ENCODE measurements at places on chromosomes 4 and X.
A peak's percentile ranks its signal among the peaks of the same experiment; 100 is the strongest.

- DNase-seq: no peak
Measured at GRCh38 chrX:3526071-3526470, 179.6 kb upstream of the MXRA5 start.

DNA sequence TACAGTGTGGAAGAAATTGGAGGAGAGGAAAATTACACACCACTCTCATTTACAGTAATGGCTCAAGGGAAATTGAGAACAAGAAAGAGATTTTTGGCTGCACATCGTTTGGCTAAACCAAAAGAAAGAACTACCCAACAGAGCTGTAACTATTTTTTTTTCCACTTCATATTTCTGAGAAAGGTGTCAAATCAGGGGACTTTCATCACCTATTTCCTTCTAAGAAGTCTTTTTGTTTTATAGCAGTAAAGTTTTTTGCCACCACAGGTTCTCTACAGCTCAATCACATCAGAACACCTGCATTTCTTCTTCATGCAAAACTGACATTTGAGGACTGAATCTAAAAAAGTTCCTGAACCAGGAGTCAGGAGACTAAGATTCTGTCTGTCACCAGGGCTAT is 57.5 kb upstream of the TNIP3 start:
- DNase-seq: no peak

- no peak for DNase-seq
Measured at GRCh38 chrX:106404512-106404911, 207.3 kb upstream of the RADX start.

- no peak for DNase-seq
Measured at GRCh38 chr4:1943928-1944327, 64.8 kb downstream of the NELFA start.

GRCh38 chr4:80311130-80311529 is 24.4 kb upstream of the CFAP299 start:
- DNase-seq: peak; percentile 49

- DNase-seq: no peak
Measured at GRCh38 chr4:132101526-132101925, 1047.6 kb upstream of the PCDH10 start.

DNA sequence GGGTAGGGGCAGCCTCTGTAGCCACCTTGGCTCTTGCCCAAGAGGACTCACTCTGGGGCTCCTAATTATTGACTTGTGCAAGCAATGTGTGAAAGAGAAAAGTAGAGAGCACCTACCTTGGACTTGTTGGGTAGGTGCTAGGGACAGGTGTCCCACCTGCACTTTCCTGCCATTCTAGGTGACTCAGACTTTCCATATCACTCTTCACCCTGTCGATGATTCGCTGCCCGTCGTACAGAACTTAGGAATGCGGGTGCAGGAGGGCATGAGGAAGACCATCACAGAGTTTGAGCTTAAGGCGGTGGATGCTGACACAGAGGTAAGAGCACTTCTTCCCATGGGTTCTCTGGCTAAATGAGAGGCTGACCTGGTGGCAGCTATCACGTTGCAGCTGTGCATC is 87.3 kb upstream of the ANXA3 start:
- no peak for DNase-seq

GRCh38 chr4:56200275-56200674 is 187.0 kb downstream of the AASDH start:
- DNase-seq: no peak

- no peak for DNase-seq
Measured at GRCh38 chr4:7160951-7161440, 31.3 kb upstream of the SORCS2 start.

- no peak for DNase-seq
Measured at GRCh38 chrX:104288269-104288668, 33.5 kb upstream of the ESX1 start.

DNA sequence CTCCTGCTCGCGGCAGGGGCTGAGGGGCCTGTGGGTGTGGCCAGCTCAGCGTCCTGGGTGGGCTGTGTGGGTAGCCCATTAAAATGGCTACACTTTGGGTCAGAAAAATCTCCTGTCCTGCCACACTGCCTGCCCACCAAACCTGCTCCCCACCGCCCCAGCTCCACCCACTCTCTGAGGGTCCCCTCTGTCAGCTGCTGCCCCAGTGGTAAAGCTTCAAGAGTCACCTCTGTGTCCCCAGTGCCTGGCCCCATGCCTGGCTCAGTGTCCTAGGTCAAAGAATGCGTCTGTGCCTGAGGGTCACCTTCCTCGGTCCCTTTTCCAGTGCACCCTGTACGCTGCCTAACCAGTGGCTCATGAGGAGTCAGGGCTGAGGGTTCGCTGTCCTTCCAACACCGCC is 24.9 kb upstream of the TADA2B start:
- no peak for DNase-seq

GRCh38 chrX:16524316-16524715 is 125.6 kb upstream of the S100G start:
- DNase-seq: no peak

DNA sequence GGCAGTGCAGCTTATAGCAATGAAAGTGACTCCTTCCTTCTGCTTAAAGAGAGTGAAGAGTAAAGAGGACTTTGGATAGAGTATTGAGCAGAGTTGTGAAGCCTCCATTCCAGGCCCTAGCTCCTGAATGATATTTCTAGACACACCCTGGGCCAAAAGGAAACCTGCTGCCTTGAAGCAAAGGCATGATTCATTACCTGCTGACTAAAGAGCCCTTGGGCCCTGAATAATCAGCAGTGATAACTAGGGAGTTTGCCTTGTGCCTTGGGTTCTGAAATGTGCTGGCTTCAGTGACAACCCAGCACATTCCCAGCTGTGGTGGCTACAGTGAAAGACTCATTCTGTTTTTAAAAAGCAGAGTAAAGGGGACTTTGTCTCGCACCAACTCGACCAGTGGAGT is 49.2 kb downstream of the STPG2 start:
- DNase-seq: no peak

DNA sequence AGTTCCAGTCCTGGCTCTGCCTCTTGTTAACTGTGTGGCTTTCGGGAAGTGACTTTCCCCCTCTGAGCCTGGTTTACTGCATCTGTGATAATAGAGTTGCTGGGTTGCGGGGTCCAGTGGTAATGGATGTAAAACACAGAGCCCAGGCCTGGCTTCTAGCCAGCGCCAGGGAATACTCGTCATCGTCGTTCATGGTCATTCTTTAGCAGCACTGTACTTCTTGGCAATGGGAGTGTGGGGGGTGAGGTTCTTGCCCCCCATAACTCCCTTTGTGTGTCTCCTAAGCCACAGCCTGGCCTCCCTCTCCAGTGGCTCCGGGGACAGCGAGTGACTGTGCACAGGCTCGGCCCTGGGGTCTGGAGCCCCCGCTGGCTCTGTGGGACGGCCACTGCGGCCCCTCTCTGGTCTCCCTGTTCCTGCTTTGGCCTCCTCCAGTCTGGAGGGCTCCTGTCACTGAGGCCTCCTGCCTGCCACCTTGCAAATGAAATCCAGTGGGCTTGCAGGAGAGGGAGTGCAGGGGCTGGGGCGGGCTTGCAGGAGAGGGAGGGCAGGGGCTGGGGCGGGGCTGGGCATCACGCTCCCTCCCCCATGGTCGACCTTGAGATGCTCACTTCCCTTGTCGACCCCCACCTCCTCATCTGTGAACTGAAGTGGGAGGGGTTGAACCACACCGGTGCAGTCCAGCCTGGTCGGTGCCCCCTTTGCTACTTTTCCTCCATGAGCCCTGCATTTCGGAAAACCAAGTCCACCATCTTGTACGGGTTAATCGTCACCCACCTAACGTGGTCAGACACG is 13.2 kb downstream of the PSAPL1 start:
- DNase-seq: no peak

DNA sequence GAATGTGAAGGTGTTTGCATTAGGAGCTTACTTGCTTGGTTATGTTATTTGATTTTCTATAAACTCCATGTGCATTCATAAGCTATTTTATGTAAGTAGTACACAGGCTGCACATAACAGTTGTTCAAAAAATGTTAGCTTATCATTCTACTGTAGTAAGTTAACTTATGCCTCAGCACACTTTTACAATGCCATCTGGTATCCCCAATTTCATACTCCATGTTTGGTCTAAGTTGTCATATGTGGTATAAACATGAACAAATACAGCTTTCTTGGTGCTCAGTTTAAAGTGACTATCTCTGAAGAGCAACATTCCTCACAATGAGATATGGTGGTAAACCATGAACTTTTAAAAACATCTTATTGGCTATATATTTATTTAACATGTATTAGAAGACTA is 104.3 kb upstream of the LEF1 start:
- no peak for DNase-seq

- DNase-seq: no peak
Measured at GRCh38 chr4:109645874-109646710, 57.2 kb downstream of the CASP6 start.

DNA sequence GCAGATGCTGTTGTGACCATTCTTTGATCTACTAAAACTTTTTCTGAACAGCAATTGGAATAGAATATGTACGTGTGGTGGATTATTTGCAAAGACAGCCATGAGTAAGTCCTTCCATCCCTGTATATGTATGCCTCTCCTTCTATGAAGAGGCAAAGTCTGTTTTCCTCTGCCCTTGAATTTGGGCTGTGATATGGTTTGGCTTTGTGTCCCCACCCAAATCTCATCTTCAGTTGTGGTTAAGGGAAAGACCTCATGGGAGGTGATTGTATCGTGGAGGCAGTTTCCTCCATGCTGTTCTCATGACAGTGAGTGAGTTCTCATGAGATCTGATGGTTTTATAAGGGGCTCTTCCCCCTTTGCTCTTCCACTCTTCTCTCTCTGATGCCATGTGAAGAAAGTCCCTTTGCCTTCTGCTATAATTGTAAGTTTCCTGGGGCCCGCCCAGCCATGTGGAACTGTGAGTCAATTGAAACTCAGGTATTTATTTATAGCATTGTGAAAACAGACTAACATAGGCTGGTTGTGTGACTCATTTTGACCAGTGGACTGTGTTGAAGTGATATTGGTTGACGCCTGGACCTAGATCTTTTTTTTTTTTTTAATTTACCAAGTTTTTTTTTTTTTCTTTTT is 108.3 kb upstream of the CAMK2D start:
- peak; percentile 47 for DNase-seq

- peak; percentile 82 for DNase-seq
Measured at GRCh38 chr4:101169044-101170014, 178.0 kb downstream of the PPP3CA start.

- DNase-seq: no peak
Measured at GRCh38 chr4:133865612-133866327, 335.8 kb downstream of the PABPC4L start.

DNA sequence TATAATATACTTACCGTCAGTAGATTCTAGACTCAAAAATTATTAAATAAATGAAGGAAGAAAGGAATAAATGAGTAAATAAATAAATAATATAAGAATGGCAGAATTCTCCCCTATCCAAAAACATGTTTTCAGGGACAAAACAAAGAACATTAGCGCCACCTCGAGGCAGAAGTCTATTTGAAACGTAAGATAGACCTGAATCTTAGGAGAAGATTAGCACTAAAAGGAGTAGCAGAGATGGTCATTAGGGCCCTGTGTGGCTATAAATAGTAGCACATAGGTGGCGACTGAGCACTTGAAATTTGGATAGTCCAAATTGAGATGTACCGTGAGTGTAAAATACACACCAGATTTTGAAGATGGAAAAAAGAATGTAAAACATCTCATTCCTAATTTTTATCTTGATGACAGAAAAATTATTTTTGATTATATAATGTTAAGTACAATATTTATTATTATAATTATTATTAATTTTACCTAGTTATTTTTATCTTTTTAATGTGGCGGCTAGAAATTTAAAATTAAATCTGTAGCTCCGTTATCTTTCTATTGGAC is 24.3 kb upstream of the SRD5A3 start:
- DNase-seq: peak; percentile 92

GRCh38 chr4:42151568-42152506 is 618 bp downstream of the BEND4 start:
- DNase-seq: peak; percentile 59

GRCh38 chr4:53752124-53752523 is 160.8 kb upstream of the LNX1 start:
- no peak for DNase-seq

GRCh38 chr4:978957-979701 is 5.8 kb upstream of the DGKQ start:
- peak; percentile 71 for DNase-seq

DNA sequence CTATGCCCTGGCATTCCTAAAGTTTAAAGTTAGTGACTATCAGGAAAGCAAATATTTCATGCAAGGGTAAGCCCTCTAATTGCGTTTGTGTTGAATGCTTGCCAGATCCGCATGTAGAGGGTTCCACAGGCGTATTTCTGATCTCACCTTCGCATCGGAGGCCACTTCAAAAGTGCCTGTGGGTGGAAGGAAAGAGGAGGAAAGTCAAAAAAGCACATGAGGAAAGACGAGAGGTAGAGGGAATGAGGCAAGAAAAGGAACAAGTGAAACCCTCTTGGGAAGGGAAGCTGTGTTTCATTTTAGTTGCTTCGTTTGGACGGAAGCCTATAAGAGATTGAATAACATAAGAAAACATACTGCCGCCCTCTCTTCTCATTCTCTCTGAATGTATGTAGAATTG is 628.8 kb downstream of the SPRY1 start:
- DNase-seq: no peak

- no peak for DNase-seq
Measured at GRCh38 chr4:3768842-3769641, 2.9 kb downstream of the ADRA2C start.

- peak; percentile 80 for DNase-seq
Measured at GRCh38 chr4:73729534-73730165, 10.7 kb upstream of the CXCL8 start.

GRCh38 chr4:48779095-48779997 is 733 bp downstream of the FRYL start:
- peak; percentile 91 for DNase-seq

DNA sequence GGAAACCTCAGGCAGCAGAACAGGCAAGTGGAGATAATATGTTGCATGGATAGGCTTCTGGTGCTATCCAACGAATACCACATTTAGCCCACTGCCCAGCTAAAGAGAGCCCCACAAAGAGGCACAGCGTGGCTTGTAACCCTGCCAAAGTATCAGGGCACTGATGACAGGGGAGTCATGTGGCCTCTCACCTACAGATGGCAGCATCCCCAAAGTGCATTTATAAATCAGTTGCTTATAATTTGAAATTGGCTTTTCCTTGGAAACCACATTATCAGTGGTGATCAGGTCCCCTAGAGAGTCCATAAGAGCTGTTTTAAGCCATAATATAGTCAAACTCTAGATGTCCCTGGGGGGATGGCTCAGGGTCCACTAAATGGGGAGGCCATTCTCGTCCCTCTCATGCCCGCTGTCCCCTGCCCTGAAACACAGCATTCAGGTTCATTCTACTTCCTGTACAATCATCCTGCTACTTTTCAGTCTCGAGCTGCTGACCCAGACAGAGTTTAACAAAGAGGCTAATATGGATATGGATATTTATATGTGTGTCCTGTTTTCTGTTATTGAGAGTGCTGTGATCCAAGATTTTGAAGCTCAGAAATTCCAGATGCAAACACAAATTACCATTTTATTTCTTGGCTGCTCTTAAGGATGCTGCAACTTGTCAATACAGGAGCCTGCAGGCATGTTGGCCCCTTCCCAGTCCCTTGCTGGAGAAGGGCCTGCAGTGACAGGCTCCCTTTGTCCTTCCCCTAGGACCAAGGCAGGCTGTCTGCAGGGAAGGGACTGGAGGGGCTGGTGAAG is 28.5 kb downstream of the SRPX start:
- peak; percentile 2 for DNase-seq

- peak; percentile 63 for DNase-seq
Measured at GRCh38 chr4:52911684-52912294, 49.7 kb downstream of the RASL11B start.

- no peak for DNase-seq
Measured at GRCh38 chr4:94567811-94568210, 116.1 kb downstream of the PDLIM5 start.

Measured in suppressor macrophage treated with lipopolysaccharide for 1 hour (primary cell).